ENCODE measurements at places on chromosomes 5 and 9.

DNA sequence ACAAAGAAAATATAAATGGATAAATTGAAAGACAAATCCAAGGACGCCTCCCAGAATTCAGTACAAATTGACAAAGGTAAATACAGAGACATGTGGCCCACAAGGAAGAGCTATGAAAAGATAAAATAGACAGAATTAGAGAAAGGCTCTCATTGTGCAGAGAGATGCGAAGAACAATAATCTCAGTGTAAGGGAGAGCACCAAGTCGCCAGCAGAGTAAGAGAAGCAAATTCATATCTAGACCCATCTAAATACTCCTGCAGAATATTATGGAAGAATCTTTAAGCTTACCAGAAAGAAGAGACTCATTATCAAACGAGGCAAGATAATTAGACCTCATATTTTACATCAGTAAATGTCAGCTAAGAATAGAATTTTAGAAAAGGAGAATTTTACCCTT, 101.7 kb upstream of the ITGA1 start:
- DNase-seq = no peak

GRCh38 chr5:93545872-93546271, 35.1 kb downstream of the NR2F1-AS1 start:
- DNase-seq = no peak

DNA sequence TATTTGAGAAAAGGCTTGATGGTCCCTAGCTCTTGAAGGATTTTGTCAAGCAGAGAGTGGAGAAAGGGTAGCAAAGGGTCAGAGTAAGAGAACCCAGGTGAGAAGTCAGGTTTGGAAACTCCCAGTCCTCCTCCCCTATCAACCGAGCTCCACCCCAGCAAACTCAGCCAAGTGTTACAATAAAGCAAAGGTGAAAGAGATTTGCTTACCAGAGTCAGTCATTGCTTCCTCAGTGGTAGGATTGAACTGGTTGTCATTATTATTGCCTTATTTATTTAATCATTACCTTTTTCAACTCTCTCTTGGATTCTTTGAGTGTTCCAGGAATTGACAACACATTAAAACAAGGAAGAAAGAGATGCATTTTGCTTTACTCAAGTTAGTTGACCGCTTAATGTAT, 80.5 kb downstream of the RFK start:
- no peak for DNase-seq

DNA sequence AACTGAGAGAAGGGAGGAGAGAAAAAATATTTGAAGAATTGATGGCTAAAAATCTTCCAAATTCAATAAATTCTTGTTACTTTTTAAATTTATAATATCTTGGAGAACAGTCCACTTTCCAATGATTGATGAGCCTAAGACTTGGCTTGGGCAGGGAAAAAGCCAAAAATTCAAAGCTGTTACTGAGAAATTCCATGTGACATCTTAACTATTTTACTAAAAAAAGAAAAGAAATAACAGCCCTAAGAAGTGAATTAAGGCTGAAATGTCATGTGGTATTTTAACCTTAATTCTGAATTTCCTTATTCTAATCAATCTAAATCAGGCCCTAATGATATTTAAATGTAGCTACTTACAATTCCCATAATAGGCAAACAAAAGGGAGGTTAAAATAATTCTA, 53.4 kb downstream of the CETN3 start:
- DNase-seq = no peak

DNA sequence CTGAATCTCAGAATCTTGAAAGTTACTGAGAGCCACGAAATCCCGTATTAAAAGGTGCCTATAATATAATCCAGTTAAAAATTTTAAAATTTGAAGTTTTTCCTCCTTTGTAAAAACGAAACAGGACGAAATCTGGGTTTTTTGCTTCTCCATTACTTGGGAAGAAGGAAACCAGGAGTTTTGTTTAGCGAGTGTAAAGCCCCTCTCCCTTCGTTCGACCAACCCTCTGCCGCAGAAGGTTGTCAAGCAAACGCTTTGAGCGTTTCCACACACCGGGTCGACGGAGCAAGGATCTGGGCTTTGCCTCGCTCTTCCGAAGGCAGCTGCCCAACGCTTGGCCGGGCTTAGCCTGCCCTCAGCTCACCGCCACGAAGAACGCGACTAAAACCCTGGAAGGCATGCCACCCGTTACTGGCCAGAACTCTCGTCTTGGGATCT, 1.6 kb upstream of the FOXE1 start:
- DNase-seq = no peak

- DNase-seq = no peak
These were observed 150.8 kb upstream of the PPP1R26 start for GRCh38 chr9:135328485-135329417.

DNA sequence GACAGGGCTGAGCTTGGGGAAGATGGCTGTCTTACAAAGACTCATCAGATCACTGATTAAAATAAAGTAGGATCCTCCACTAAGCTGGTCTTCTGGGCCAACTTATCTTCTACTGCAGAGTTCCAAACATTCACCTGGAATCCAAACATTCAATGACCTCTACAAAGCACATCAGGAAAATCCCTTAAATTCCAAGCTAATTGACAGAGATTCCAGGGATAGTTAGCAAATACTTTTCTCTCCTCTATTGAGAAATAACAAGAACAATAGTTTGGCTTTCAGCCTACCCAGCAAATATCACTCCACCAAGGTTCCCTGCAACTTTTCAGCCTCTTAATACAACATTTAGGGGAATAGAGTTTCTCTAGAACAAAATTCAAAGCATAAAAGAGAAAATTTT, 140.6 kb upstream of the LIFR start:
- DNase-seq = no peak

- DNase-seq = no peak
These were observed 737 bp downstream of the NANS start for GRCh38 chr9:98057138-98057799.

GRCh38 chr5:2715856-2716255, 35.6 kb downstream of the IRX2 start:
- no peak for DNase-seq

GRCh38 chr9:14218253-14218652, 95.7 kb downstream of the NFIB start:
- no peak for DNase-seq

- peak; percentile 22 for DNase-seq
These were observed 69.3 kb downstream of the OLFM1 start for GRCh38 chr9:135156525-135157510.

GRCh38 chr5:151469992-151470391, 22.6 kb downstream of the SLC36A1 start:
- no peak for DNase-seq

GRCh38 chr5:34682926-34683623, 26.9 kb downstream of the RAI14 start:
- no peak for DNase-seq

- DNase-seq = no peak
These were observed 1.8 kb upstream of the ACTL7B start for GRCh38 chr9:108857572-108857971.

Data from hematopoietic multipotent progenitor cell treated with erythropoietin and hydrocortisone succinate and interleukin-3 and kit ligand, for 8 days (in vitro differentiated cells).